BJ (cell line): ENCODE measurements at places on chromosomes 1 and 21.
A peak's percentile ranks its signal among the peaks of the same experiment; 100 is the strongest.

- DNase-seq = no peak
These were observed 9.7 kb downstream of the KDF1 start for GRCh38 chr1:26950602-26951001.

- no peak for DNase-seq
These were observed 3.0 kb downstream of the DMRTB1 start for GRCh38 chr1:53462193-53462592.

DNA sequence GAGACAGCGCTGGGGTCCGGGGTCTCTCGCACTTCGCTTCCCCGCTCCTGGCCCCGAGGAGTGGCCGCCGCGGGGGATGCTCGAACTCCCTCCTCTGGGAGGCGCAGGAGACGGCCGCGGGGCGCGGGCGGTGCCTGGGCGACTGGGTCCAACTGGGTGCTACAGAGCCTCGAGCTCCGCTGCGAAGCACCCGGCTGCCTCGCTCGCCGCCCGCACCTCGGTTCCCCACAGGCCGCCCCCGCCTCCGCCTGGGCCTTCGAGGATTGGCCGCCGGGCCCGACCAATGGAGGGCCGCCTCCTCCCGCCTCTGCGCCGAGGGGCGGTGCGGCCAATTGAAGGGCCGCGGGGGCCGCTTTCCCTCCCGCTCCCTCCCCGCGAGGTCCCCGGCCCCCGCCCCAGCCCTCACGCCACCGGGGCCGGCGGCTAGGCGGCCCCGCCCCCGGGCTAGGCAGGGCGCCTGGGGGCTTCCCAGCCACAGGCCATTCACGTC is at the start of gene CNN3:
CNN3 (minus strand) TSS at position 196 of the 490 bp plus-strand sequence. CDS start 216 bp downstream, outside the sequence.
- DNase-seq = peak; percentile 47

DNA sequence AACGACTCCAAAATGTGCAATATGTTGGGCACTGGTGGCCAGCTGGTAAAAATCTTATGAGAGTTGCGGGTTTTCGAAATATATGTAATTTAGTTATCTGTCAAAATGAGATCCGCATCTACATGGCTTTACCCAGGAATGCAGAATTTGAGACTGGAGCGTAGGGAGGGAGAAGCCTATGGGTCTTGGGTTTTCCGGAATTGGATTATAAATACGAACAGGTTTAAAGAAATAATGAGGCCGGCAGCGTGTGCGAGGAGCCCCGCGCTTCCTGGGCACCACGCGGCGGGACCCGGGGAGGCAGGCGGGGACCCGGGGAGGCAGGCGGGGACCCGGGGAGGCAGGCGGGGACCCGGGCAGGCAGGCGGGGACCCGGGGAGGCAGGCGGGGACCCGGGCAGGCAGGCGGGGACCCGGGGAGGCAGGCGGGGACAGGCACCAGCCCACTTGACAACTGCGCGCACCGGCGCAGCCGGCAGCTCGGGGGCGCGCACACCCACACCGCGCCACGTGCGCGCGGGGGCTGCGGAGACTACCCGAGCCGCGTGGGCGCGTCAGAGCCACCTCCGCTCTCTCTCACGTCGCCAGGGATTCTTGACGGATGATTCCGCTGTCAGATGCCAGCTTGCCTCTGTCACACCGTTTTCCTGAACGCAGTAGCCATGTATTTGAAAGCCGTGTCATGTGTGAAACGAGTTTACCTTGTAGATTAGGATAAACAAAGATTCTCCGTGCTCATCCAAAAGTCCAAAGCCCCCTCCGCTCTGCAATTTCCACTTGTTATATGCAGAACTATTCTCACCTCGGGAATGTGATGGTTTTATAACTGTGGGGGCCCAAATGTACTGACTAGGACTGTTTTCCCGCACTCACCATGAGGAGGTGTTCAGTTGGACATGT is 54.3 kb upstream of the HNRNPU start:
- no peak for DNase-seq

- DNase-seq = no peak
These were observed 224.8 kb downstream of the NTNG1 start for GRCh38 chr1:107365527-107366240.

- no peak for DNase-seq
These were observed 10.6 kb upstream of the DIP2A start for GRCh38 chr21:46448108-46448507.

GRCh38 chr1:188986745-188987417 is 1490.8 kb downstream of the BRINP3 start:
- DNase-seq = no peak

DNA sequence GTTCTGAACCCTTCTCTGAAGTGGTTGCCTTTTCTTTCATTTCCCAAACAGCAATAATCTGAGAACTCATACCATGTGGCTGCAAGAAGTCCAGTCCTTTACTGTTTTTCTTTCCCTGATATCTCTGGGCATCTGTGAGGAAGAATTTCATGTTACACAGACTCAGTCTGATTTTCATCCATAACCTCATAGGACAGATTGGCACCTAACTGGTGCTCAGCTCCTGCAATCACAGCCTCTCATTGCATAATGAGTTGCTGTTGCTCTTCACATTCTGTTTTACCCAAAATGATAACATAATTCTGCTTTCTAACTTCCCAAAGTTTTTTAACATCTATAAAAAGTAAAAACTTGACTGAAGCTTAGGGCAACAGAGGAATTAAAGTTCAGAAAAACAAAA is 472.2 kb upstream of the PBX1 start:
- no peak for DNase-seq

DNA sequence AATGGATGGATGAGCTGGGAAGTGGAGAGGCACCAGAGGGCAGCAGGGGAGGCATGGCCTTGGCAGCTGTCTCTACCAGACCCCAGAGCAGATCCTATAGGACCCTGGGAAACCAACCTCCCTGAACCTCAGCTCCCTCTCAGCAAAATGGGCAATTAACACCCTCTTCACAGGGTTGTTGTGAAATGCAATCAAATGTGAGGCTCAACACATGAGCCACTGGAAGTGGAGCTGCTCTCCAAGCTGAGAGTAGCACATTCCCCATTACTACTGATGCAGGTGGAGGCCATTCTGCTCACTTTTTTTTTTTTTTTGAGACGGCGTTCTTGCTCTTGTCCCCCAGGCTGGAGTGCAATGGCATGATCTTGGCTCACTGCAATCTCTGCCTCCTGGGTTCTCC is 6.5 kb upstream of the SYNC start:
- no peak for DNase-seq

DNA sequence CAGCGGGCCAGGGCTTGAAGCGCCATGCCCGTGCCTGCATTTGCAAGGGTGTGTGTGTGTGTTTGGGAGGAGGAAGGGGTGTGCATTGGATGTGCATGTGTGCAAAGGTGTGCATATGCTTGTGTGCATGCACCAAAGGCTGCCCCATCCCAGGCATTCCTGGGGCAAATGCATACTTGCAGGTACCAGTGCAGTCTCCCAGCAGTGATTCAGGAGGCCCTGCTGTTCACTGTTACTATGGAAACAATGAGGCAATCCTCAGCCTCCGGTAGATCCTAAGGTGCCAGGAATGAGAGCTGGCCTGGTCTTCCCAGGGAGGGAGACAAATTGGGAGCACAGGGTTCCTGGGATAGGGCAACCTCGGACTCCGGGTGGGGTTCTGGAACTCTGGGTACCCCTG is 7.5 kb upstream of the FNDC5 start:
- DNase-seq = no peak

GRCh38 chr1:104987210-104987609 is 1237.5 kb downstream of the AMY1C start:
- no peak for DNase-seq

- no peak for DNase-seq
These were observed 19.7 kb downstream of the RNF220 start for GRCh38 chr1:44424747-44425146.

GRCh38 chr1:40096977-40097782 is at the start of gene PPT1:
PPT1 (minus strand) TSS chr1:40097252; CDS start chr1:40097238, 14 bp downstream.
- no peak for DNase-seq

DNA sequence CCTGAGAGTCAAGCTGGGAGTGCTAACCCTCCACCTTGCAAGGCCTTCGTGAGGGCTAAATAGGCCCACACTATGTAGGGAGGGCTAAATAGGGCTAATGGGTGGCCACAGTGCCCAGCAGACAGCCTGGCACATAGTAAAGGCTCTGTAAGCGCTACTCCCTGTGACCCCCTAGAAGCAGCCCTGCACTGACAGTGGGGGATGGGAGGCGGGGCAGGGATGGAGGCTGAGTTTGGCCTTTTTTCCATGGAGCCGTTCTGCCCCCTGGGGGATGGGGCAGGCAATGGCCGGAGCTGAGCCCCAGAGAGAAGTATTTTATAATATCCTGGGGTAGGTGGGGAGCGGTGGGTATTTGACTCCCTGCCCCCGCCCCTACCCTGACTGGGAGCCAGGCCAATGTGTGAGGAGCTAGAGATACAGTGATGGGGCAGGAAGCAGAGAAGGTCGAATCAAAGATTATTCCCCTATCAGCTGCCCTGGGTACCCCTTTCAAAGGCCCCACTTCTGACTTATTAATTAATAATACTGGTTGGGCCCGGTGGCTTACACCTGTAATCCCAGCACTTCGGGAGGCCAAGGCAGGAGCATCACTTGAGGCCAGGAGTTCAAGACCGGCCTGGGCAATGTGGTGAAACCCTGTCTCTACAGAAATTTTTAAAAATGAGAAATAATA is 42.3 kb downstream of the LACTBL1 start:
- DNase-seq = no peak

DNA sequence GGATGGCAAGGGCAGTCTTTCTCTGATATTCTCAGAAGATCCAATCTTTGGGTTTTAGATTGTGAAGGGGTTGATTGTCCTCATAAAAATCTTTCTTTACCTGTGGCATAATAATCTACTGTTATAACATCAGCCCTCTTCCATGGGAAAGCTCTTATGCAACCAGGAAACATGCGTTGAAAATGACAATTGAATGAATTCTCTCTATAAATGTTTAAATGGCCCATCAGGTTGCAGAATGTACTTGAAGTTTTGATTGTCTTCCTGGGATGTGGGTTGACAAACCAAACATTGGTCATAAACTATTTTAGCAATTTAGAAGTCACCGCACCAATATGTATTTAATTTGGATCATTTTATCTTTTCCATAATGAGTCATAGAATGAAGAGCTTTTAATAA is 31.7 kb upstream of the ITLN1 start:
- DNase-seq = no peak

DNA sequence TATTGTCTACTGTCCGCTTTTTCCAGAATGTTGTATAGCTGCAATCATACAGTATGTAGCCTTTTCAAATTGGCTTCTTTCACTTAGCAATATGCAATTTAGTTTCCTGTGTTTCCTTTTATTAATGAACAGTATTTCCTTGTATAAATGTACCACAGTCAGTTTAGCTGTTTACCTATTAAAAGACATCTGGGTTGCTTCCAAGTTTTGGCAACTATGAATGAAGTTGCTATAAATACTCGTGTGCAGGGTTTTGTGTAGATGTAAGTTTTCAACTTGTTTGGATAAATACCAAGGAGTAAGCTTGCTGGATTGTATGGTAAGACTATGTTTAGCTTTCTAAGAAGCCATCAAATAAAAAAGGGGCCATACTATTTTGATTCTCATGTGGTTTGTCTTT is 24.4 kb upstream of the KCNJ6 start:
- DNase-seq = no peak
